RWPE2 (cell line): ENCODE measurements at places on chromosomes 4 and X.

DNA sequence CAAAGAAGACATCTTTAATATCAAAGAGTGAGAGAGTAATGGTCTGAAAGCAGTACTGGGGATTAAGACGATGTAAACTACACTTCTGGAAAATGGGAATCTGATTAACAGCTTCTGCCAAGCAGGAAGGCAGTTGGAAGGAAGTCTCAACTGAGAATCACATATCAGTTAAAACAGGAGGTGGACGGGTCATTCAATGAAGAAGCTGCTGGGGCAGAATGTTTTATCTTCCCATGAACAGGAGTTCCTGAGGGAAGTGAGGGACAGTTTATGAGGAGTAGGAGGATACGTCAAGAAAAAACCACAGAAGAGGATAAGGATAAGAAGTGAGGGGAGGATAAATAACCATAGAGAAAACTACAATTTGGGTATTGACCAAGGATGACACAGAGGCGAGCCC lies 38.7 kb upstream of the MAGEA10 start:
- DNase-seq, result no peak

GRCh38 chr4:111957997-111958396 lies 187.3 kb upstream of the FAM241A start:
- DNase-seq, result no peak

- no peak for DNase-seq
Observed at GRCh38 chrX:38028300-38028699, 21.9 kb downstream of the SYTL5 start.

DNA sequence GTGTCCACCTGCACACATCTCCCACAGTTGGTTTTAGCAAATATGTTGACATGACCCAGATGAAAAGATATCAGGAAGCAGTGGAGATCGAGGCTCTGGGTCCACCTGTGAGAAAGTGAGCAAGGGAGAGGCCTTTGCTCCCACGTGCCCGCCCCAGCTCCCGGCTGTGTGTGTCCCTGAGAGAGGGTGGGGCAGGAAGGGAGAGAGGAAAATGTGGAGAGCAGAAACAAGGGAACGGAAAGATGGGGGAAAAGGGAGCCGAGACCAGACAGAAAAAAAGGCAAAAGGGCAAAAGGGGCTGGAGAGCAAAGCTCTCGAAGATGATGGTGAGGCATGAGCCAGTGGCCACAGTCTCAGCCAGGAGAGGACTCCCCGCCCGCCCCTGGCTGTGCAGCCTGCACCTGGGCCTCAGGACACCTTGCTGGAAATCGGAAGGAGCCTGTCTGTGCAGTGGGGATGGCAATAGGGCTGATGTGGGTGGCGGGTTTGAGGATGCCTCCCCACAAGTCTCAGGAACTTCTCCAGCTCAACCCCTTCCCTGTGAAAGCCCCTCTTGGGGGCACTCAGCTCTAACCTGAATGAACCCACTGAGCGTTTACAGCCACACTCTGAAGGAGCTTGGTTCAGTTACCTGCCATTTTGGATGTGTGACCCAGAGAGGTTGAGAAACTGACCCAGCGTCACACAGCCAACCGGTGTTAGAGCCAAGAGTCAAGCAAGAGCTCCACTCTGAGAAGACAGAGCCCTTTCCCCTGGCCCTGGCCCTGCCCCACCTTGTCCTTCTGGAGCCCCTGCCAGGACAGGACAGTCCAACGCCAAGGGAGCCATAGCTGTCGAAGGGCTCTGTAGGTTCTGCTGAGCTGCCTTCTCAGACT lies 20.3 kb upstream of the MSX1 start:
- no peak for DNase-seq

- DNase-seq, result no peak
Observed at GRCh38 chr4:39522068-39522467, 5.2 kb downstream of the UGDH start.

DNA sequence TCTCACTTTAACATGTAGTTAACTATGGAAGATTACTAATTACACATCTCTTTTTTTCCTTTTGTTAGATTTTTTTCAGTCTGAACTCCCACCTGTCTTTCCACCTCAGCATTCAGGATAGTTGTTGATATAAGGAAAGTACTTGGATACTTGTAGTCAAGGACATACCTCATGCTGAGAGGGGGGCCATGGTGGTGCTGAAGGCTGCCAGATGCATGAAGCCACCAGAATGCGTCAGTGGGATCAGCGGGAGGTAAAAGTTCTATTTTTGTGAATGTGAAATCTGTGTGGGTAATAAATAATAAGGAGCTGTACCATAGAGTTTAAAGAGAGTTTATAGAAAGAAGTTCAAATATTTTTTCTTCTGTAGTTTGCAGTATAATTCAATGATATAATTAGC lies 13.1 kb upstream of the NDST4 start:
- DNase-seq, result no peak

DNA sequence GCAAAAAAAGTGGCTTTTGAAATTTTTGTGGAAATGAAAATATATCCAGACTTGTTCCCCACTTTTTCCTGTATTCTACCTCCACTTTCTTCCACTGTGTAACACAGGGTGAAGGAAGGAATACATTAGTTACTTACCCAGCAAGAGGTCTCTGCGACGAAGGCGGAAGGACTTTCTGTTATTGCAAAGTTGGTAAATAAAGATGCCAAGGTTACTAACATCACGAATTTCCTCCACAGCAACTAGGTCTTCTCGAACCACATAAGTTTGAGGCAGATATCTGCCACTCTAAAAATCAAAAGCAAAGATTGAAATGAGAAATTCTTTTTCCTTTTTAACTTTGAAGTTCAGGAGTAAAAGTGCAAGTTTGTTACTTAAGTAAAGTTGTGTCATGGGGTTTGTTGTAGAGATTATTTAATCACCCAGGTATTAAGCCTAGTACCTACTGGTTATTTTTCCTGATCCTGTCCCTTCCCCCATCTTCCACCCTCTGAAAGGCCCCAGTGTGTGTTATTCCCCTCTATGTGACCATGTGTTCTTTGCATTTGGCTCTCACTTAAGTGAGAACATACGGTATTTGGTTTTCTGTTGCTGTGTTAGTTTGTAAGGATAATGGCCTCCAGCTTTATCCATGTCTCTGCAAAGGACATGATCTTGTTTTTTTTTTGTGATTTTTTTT lies 5.8 kb downstream of the ITM2A start:
- no peak for DNase-seq

DNA sequence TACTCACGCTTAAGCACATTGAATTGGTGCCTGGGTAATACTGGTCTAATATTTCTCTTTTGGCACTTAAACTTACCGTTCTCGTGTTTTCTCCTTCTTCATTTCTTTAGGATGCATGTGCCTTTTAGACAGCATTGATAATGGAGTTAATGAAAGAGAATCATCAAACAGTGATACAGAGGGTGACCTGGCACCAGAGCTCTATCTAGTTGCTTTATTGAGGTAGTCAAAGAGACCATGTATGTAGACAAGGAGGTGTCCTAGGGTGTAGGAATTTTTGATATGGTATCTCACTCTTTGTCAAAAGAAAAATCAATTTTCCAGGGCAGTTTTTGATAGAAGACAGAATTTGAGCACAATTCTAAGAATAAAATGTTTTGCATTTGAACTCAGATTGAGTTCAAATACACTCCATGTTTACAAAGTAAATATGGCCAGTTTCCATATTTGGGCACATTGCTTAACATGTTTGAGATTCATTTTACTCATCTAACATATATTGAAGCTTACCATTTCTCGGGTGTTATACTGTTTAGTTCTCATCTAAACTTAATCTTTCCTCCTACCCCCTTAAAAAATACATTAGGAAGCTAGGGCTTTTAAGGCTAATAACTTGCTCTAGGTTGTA lies 92.0 kb downstream of the WWC2 start:
- DNase-seq, result no peak
